ENCODE measurements at places on chromosomes 1 and 21. TPM values are rescaled to one million over a fixed set of nuclear protein-coding genes. Genes with fewer than 3 reads are reported as not detected.

Gene OR2L3
- not detected for total RNA-seq

Gene BRINP3
- not detected for total RNA-seq

Gene EXTL1
- total RNA-seq: 0.58 TPM

Gene ETV3L
- total RNA-seq: not detected

Gene RLF
- 40.0 TPM for total RNA-seq

Gene PEAR1
- 9.2 TPM for total RNA-seq

Gene MASP2
- total RNA-seq: 0.19 TPM

Gene EFCAB7
- 15.8 TPM for total RNA-seq

Gene TNFRSF1B
- 15.2 TPM for total RNA-seq

Gene NPHS2
- total RNA-seq: not detected

Gene HUNK
- total RNA-seq: not detected

Gene PSRC1
- total RNA-seq: 15.9 TPM

Gene BARHL2
- not detected for total RNA-seq

Gene C1orf94
- total RNA-seq: not detected

Gene WDR3
- total RNA-seq: 31.2 TPM

Gene LCE2B
- total RNA-seq: not detected

Gene RIPPLY3
- total RNA-seq: not detected

Gene TCHHL1
- total RNA-seq: not detected

Measured in regular cardiac myocyte (primary cell).